ENCODE measurements at places on chromosomes 1 and 21.

DNA sequence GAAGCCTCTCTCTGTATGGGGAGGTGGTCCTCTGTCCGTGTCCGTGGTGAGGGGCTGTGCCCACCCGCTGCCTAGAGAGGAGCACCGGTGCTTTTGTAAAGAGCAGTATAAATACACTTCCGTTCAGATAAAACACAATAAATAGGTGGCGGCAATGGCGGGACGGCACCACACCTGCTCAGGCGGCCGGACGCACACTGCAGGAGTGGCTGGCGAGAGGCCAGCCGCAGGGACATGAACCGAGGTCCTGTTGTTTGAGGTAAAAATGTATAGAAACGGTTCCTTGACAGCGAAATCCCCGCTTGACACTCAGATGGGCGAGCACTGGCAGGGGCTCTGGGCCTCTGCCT is 40.8 kb downstream of the KRTAP10-1 start:
- no peak for DNase-seq

- no peak for DNase-seq
Observed at GRCh38 chr1:182229921-182230491, 161.6 kb downstream of the GLUL start.

DNA sequence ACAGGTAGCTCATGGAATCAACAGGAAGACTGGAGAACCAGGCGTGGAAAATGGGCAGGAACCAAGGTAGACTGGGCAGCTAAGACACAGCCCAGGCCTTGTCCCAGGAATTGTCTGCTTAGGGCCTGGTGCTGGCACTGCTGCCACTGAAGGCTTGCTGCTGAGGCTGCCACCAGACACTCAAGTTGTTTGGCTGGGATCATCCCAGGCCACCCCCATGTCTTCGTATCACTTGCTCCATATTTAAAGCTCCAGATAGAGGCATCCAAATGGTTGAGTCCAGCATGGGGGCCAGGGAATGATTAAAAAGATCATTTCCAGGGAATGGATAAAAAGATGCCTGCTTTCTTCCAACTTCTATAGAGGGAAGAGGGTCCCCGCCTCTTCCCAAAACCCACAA is 107.4 kb upstream of the GADD45A start:
- DNase-seq, result no peak

DNA sequence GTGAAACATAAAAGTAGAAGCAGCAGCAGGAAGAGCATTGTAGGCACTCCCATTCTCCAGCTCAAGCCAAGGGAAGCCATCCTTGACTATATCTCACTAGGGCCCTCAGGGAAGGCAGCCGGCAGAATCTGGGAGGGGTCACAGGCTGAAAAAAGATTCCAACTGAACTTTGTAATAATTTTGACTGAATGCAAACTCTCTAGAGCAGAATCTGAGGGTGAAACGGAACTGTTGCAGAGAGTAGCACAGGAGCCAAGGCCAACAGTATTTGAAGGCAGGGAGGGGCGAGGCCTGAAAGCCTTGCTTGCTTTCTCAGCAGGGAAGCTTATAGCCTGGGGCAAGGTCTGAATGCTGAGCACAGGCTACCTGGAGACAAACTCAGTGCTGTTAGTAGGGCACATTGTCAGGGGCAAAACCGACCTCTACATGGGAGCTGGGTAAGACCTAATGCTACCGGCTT is 180.6 kb downstream of the COL24A1 start:
- no peak for DNase-seq

DNA sequence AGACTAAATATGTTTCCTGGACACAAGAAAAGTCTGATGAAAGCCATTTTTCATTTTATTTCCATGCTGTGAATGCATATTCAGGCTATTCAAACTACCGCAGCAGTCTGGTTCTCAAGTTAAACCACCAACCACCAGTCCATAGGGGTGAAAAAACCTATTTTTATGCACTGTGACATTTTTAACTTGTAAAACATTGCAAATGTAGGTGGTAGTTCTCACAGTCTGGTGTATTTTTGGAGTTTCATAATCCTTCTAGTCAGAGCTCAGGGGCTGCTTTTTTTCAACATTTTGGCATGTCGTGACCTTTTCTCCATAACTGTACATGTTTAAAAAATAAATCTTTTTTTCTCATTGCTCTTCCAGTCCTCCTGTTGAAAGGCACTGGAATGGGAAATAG is 907.6 kb upstream of the ADGRL2 start:
- no peak for DNase-seq

- DNase-seq, result no peak
Observed at GRCh38 chr1:158799689-158800088, 18.7 kb upstream of the OR6N2 start.

Data from type B pancreatic cell (in vitro differentiated cells).